ENCODE measurements at places on chromosomes 3 and 15.
A peak's percentile ranks its signal among the peaks of the same experiment; 100 is the strongest.

DNA sequence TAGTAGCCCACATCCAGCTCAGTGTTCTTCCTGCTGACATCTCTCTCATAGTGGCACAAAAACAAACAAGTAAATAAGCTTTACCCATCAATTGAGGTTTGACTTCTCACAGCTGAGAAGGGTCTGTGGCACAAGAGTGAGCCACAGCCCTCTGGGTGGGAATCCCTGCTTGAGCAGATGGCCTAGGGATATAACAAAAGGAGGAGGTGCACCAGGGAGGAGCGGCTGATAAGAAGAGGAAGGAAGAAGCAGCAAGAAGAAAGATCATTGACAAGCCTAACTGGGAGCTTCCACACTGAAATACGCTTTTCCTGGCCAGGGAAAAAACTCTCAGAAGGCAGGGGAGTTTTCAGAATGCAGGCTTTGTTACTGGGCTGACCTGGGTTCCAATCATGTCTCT, 279.8 kb downstream of the UACA start:
- no peak for DNase-seq

GRCh38 chr3:144586382-144586781, 614.8 kb downstream of the DIPK2A start:
- no peak for DNase-seq

DNA sequence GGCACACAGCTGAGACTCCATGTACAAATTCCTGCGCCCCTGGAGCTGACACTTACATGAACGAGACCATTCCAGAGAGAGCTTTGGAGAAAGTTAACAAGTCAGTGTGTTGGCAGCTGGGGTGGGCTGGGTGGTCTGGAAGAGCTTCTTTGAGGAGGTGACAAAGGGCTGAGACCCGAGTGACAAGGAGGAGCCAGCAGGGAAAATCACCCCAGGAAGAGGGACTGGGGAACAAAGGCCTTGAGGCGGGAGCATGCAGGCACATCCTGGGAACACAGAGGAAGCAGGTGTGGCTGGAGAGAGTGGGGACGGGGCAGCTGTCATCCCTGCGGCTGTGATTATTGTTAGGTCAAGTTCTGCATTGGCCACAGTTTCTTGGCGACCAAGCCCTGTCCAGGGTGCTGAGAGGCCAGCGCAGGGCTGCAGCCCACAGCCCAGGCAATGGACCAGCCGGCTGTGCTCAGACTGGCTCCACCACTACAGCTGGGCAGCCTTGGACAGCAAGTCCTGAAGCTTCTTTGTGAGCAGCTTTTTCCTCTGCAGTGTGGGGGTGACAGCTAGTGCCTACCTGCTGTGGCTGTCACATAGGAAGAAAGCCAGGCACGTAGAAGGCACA, 34.2 kb upstream of the PRR23E start:
- DNase-seq: peak; percentile 52

- DNase-seq: no peak
Measured at GRCh38 chr3:160460033-160460432, 10.4 kb upstream of the TRIM59 start.

DNA sequence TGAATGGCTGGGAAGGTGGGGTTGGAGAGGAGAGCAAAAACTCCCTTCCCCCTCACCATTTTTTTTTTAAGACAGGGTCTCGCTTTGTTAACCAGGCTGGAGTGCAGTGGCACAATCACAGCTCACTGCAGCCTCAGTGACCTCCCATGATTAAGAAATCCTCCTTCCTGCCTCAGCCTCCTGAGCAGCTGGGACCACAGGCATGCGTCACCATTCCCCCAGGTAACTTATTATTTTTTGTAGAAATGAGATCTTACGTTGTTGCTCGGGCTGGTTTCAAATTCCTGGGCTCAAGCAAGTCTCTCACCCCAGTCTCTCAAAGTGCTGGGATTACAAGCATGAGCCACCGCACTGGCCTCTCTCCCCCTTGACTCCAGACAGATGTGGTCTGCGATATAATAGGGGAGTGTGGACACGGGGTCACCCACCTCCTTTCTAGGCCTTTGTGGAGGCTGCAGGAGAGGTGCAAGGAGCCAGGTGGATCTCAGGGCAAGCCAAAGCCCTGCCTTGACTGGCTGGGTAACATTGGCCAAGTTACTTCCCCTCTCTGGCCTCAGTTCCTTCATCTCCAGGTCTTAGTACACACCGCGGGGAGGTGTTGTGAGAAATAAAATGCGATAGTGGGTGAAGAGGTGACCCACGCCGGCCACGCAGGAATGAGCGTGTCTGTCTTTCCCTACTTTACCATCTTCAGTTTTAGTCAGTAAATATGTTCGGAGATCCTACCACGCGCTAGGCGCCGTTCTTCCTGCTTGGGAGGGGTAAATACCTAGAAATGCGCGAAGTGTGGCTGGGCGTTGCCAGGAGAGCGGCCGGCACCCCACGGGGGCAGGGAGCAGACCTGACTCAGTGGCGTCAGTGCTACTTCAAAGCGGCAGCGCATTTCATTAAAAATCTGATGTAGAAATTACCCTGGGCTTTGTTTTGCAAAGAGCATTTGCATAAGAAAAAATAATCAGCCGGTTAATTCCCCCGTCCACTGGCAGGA, 20.2 kb upstream of the CORO2B start:
- DNase-seq: no peak

- no peak for DNase-seq
Measured at GRCh38 chr15:26873846-26874245, 7.0 kb downstream of the GABRA5 start.

DNA sequence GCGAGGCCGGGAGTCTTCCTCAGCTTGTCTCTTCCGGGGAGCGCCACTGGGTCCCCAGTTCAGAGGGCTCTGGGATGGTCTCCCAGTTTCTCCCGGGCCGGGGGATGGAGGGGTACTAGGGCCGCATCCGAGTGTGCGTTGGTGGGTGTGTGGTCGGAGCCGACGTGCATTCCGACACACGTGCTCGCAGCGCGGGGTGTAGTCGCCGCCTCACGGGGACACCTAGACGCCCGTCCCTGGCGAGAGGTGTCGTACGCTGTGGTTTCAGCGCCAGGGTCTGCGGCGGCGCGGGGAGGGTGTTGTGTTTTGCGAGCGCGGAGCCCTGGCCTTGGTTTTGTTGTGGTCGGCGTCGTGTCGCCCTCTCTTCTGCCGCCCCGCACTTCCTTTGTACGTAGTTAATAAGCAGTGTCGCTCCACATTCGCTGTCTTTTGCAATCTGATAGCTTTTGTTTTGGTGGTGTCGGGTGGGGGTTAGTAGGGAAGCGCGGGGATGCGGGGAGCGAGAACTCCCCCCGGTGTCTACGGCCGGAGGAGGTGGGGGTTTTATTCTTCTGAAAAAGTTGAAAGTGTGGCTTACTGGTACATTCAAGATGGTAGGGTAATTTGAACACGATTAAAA, 2.2 kb downstream of the IGF1R start:
- DNase-seq: peak; percentile 76

GRCh38 chr3:66320390-66320789, 99.6 kb downstream of the SLC25A26 start:
- no peak for DNase-seq

DNA sequence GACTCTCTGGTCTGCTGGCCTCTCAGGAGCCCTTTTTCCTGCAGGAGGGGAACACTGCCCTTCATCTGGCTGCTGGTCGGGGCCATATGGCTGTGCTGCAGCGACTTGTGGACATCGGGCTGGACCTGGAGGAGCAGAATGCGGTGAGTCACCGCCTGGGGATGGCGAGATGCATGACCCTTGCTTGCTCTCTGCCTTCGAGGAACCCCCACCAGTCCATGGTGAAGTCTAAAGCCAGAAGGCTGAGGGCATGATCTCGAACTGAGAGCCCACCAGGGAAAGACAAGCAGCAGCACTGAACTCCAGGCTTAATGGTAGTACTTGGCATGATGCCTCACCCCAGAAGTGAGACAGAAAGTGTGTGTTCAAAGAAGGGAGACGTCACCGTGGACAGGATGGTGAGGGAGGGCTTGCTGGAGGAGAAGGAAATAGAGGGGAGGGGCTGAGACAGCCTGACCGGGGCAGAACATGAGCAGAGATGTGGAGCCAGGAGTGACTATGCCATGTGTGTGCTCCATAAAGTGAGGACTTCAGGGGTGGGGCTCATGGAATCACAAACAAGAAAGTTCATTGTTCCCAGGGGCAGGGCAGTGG, 19.2 kb downstream of the ANKDD1A start:
- no peak for DNase-seq

GRCh38 chr3:143608966-143609365, 239.3 kb downstream of the SLC9A9 start:
- DNase-seq: no peak

- DNase-seq: no peak
Measured at GRCh38 chr3:123262868-123263267, 61.1 kb downstream of the SEC22A start.

GRCh38 chr3:51378065-51378464, 7.0 kb upstream of the MANF start:
- no peak for DNase-seq

DNA sequence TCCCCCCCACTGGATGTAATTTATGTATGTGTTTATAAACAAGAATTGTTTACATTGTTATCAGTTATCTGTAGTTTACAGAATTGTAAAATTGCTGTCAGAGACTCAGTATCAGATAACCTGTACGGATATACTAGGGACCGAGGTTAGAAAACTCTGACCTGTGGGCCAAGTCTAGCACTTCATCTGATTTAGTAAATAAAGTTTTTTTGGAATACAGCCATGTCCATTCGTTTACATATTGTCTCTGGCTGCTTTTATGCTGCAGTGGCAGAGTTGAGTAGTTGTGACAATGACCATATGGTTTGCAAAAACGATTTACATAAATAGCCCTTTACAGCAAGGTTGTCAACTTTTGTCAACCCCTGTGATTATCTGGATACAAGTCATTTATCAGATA, 52.6 kb downstream of the LRRC28 start:
- no peak for DNase-seq

GRCh38 chr15:91857772-91858171, 4.3 kb downstream of the SLCO3A1 start:
- no peak for DNase-seq

GRCh38 chr3:17092583-17092933, 207.8 kb downstream of the PLCL2 start:
- DNase-seq: no peak

DNA sequence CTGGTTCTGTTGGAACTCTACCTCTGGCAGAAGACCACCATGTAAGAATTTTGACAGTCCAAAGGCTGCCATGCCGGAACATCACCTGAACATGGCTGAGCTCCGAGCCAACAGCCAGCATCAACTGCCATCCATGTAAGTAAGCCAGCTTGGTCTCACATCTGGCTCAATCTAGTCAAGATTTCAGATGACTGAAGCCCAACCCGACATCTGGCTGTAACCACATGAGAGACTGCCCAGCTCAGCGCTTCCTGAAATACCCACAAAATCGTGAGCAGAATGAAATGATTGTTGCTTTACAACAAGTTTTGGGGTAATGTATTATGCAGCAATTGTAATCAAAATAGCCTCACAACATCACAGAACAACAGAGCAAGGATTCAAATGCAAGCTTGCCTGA, 32.9 kb downstream of the GHSR start:
- DNase-seq: no peak

DNA sequence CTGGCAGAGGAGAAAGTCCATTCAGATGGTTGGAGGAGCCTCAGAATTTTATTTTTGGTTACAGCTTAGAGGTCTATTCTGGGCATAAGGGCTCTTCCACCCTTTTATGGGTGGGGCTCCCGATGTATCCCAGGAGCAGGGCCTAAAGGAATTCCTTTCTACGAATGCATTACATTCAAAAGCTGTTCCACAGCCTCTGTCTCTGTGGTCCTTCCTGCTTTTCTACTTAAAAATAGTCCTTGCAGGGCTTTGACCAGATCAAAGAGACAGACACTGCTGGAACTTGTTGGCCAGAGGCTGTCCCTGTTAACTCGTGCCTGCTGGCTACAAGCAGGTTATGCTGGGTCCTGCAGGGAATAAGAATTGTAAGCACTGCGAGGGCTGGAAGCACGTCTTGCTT, 14.4 kb upstream of the NOX5 start:
- DNase-seq: no peak

DNA sequence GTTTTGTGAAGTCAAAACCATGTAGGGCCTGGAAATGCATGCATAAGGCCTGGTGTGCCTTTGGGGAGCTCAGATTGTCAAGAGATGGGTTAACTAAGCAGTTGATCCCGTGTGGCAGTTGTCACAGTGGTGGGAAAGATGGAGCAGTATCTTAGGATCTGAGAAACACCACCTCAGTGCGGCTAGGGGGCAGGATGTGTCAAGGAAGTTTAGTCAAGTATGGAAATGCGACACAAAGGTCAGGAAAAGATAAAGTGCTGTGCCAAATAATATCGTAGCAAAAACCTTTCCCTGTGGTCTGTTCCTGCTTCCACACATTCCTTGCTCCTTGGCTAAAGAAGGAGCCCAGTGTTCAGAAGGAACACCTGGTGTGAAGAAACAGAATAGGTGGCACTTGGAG, 396.4 kb downstream of the EDEM1 start:
- DNase-seq: no peak

GRCh38 chr3:23831517-23832394, 26.0 kb downstream of the UBE2E1 start:
- DNase-seq: no peak

GRCh38 chr3:126137490-126138130, 42.8 kb downstream of the ALDH1L1 start:
- peak; percentile 33 for DNase-seq

DNA sequence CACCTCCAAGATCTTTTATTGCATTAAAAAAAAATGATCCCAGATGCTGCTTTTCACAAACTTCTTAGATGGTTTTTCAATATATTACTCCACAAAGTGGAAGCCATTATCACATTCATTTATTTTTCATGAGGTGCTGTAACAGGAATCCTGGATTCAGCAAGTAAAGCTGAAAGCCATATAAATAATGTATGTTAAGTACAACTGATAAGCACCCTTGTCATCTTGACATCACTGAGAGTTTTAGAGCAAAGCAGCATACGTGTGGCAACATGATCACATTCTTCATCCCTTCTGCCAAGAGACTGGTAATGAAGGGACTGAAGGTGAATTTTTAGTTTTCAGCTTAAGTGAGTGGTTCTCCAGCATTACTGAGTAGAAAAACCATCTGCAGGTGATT, 44.9 kb upstream of the LRRFIP2 start:
- no peak for DNase-seq

- DNase-seq: no peak
Measured at GRCh38 chr3:146539315-146539714, 5.1 kb downstream of the PLSCR1 start.

- no peak for DNase-seq
Measured at GRCh38 chr15:53216036-53216435, 425.9 kb upstream of the ONECUT1 start.

DNA sequence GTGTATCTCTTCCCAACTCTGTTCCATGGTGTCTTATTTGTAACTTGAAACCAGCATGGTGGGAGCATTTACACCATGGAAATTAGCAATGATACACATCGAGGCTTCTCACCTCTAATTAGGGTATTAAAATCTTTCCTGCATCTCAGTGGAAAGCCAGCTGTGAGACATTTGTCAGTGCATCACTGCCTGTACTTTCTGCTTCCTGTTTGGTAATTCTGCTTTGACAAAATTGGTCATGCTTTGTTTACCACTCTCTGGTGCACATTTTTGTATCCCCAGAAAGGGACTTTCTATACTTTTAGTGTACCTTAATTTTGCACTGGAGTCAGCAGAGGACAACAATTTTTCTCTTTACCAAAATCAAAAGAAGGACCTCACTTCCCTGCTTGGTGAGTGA, 402.1 kb downstream of the PDCD6IP start:
- DNase-seq: no peak

- no peak for DNase-seq
Measured at GRCh38 chr3:171965067-171965712, 74.2 kb upstream of the FNDC3B start.

GRCh38 chr3:178120367-178120766, 415.9 kb upstream of the KCNMB2 start:
- DNase-seq: no peak
